ENCODE measurements at places on chromosomes 1 and 21.
A peak's percentile ranks its signal among the peaks of the same experiment; 100 is the strongest.

DNA sequence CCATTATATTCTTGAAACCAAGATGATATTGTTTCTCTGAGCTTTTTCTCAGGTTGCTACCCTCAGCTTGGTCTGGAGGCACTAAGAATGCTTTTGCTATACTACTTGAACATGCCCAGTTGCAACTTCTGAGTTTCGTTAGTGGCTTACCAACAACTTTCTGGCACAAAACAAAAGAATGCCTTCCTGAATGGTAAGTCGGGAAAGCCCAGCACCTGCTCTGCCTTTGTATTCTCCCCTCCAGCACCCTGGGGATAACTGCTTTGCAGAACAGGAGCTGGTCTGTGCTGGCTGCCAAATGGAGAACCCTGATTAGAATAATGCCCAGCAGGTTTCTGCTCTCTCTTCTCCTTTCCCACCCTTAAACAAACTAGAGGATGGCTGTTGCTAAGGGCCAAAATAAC is 149.3 kb downstream of the TGFB2 start:
- DNase-seq = no peak

GRCh38 chr1:174217787-174218574 is 58.7 kb downstream of the RABGAP1L start:
- DNase-seq = peak; percentile 65

- no peak for DNase-seq
Measured at GRCh38 chr1:37394574-37395464, 79.6 kb upstream of the ZC3H12A start.

GRCh38 chr1:25624604-25625003 is 8.0 kb downstream of the MAN1C1 start:
- no peak for DNase-seq

- no peak for DNase-seq
Measured at GRCh38 chr1:212721388-212722247, 22.0 kb upstream of the BATF3 start.

DNA sequence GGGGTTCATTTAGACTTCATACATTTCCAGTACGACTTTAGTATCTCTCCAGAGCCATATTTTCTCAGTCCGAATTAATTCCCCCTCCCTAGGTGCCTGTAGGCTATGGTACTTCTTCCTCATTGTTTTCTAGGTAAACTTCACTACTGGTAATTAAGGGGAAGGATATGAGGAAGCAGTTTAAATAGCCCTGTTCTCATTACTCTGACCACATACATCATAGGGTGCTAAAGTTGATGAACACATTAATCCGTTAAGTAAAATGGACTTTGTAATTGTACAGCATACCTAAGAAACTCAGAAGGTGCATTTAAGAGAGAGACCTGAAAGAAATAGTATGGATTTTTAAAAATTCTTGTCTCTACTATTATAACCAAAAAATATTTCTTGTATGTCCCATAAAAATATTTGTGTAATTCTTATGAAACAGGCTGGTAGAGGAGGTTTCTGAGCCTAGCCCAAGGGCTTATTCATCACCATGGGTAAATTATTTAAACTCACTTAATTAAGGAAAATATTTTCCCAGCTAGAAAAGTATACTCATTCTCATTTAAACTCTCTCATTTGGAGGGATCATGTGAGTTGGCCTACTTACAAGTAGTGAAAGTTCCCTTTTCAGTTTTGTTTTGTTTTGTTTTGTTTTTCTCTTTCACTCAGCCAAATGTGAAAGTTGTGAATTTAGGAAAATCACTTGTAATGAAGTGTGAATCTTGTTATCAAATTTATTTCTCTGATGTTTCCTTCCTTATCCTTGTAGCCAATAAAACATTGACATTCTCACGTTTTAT is 2.0 kb downstream of the PRMT6 start:
- DNase-seq = no peak

Data from CD4-positive, alpha-beta T cell treated with Interleukin-17A for 1 hour (primary cell).